ENCODE measurements at places on chromosomes 2 and 18.

- DNase-seq, result no peak
These were observed 5.6 kb upstream of the STK39 start for GRCh38 chr2:168252976-168253375.

DNA sequence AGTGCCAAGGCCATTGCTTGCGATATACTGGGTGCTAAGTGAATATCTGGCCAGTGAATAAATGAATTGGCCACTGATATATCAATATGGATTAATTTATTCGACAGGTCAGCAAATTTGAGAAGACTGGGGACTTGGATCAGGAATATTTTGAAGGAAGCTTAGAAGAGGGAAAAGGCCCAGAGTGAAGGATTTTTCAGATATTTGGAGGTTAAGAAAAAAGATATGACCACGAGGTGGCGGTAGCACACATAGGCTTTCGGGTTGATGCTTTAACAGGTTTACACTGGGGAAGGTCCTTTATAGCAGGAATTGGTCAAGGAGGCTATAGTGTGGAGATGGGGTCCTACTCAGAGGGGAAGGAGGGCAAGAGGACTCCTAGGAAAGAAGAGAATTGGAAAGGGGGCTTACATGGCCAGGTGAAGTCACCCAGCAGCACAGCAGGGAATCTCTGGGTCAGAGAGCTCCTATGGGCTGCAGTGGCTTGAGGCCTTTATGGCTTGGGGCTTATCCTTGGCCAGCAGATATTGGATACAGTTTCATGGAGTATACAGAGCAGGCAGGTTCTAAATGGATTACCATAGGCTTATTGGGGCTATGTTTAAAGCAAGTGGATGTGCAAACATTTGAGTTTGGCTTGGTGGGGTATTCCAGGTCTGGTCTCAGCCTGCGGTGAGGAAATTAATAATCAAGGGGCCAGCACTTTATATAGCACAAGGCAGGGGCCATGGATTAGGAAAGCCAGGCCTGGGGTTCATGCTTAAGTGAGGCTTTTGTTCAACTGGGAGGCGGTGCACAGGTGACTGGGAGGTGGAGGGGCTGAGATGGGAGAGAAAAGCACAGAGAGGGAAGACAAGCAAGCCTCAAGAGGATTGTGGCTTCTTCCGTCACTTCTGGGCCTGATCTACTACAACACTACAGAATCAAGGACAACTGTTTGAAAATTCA, 9.7 kb downstream of the IL1RN start:
- DNase-seq, result peak; percentile 20

- DNase-seq, result no peak
These were observed 1376.4 kb upstream of the CRIM1 start for GRCh38 chr2:34979148-34979547.

- no peak for DNase-seq
These were observed 37.8 kb upstream of the IKZF2 start for GRCh38 chr2:213189001-213189899.

DNA sequence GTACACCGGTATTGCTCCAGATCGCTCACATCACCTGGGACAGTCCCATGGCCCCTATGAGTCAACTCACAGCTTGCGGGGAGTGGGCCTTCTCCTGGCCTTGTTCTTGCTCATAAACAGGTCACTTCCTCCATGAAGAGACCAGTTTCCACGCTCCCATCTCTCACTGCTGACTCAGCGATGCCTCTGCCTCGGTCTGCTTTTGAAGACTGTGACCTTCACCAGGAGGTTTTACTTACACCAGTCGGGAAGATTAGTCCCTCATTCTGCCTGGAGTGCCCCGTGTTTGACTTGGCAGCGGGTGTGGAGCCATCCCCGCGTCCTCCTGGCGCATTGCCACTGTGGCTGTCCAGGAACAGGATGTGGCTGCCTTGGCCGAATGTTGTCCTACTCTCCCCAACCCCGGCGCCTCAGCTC, 159.8 kb downstream of the RHBDD1 start:
- DNase-seq, result peak; percentile 50

GRCh38 chr2:226411727-226412360, 387.8 kb downstream of the IRS1 start:
- no peak for DNase-seq

DNA sequence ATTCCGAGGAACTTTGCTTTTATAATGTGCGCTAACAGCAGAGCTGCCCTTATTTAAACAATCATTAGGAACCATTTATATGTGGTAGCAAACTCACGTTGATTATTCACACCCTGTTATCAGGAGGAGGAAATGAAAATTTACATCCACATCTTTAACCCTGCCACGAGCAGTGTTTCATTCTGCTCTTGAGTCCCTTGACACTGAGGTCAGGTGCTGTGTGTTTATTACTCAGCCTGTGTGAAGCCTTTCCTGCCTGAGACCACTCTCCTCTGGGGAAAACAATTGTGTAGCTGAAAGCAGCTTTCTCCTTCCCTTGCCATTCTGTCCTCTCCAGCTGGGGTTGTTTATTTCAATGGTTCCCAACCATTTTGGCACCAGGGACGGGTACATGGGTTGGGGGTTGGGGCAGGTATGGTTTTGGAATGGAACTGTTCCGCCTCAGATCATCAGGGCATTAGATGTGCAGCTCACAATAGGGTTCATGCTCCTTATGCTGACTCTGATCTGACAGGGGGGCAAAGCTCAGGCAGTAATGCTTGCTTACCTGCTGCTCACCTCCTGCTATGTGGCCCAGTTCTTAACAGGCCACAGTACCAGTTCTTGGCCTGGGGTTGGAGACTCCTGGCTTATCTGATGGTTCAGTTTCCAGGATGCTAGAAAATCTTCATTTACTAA, 651.1 kb downstream of the TDRD15 start:
- no peak for DNase-seq

GRCh38 chr2:185790361-185790760, 51.8 kb downstream of the FSIP2 start:
- DNase-seq, result no peak

GRCh38 chr2:142840436-142840835, 37.0 kb upstream of the KYNU start:
- DNase-seq, result no peak

DNA sequence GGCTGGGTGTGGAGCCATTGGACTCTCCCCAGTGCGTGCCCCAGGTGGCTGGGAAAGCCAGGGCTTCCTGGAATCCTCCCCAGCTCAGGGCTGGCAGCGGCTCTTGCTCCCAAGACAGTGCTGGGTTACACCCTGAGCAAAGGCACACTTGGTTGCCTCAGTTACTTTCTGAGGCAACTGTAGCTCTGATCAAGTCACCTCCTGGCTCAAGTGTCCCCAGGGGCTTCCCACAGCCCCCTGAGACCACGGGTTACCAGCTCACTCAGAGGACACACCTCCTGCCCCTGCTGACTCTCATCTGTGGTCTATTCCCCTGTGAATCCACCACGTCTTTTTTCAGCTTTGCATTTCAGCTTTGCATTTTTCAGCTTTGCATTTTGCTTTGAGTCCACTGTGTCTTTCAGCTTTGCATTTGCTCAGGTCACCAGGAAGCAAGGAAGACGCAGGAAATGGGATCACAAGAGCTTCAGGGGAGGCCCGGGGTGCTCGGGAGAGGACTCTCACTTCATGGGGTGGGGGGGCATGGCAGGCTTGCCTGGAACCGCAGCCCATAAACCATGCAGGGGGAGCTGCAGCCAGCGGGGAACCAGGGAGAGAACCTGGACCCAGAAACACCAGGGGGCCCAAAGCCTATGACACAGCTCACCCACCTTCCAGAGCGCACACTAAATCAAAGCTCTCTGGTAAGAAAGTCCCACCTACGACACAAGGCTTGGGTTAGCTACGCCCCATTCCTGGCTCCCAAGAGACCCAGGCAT, 138.0 kb upstream of the ASB18 start:
- DNase-seq, result no peak

- DNase-seq, result no peak
These were observed 141.4 kb upstream of the DOK6 start for GRCh38 chr18:69259282-69259681.

DNA sequence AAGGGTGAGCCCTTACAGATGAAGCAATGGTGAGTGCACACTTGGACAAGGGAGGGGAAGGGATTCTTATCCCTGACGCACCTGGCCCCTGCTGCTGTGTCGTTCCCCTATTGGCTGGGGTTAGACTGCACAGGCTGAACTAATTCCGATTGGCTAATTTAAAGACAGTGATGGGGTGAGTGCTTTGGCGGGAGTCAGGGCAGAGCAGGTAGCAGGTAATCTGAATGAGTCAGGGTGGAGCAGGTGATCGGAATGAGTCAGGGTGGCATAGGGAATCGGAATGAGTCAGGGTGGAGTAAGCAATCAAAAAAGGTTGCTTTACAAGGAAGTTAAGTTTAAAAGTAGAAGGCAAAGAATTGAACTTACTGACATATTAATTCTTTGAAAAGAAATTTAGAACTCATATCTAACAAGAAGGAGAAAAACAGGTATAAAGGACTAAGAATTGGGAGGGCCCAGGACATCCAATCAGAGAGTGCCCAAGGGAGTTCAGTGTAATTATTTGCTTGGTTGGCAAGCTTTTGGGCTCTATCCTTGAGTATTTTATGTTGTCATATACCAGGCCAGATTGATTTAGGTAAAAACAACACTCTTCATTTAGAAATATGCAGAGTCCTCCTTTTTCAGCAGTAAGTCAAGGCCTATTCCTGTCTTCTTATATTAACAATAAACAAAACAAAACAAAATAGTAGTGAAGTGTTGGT, 52.3 kb upstream of the RALBP1 start:
- no peak for DNase-seq

- DNase-seq, result no peak
These were observed 132.7 kb downstream of the TSN start for GRCh38 chr2:121888189-121888557.
